ENCODE measurements at places on chromosomes 3 and 15.

DNA sequence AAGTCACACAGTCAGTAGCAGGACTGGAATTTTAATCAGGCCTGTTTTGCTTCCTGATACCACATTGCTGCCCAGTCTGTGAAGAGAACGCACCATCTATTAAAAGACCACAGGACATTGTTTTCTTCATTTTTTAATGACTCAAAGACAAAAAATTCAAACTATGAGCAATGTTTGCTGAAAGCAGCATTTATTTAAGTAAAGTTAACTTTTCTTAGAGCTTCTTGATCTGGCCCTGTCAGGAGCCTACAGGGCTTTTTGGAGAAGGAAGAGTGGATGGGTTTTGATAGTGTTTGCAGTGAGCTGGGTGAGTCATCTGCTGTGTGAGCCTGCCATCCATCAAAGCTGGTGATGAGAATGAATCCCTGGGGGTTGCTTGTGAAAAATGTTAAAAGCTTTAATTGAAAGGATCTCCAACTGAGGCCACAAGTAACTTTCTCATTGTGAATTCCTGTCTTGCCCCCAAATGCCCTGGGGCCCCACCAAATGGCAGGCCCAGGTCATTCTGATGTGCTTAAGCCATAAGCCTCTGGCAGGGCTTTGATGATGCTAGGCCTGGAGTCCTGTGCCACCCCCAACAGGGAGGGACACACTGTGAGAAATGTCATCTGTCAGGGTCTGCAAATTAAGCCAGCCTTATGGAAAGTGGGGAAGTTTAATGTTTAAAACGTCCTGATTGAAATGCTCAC is 136.2 kb upstream of the PFN2 start:
- DNase-seq = no peak

DNA sequence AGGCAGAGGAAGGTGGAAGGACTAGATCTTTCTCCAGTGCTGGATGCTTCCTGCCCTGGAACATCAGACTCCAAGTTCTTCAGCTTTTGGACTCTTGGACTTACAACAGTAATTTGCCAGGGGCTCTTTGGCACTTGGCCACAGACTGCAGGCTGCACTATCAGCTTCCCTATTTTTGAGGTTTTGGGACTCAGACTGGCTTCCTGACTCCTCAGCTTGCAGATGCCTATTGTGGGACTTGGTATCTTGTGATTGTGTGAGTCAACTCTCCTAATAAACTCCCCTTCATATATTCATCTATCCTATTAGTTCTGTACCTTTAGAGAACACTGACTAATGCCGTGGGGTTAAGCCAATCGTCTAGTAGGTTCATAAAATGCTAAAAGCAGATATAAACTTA is 8.8 kb upstream of the B3GNT5 start:
- DNase-seq = no peak

DNA sequence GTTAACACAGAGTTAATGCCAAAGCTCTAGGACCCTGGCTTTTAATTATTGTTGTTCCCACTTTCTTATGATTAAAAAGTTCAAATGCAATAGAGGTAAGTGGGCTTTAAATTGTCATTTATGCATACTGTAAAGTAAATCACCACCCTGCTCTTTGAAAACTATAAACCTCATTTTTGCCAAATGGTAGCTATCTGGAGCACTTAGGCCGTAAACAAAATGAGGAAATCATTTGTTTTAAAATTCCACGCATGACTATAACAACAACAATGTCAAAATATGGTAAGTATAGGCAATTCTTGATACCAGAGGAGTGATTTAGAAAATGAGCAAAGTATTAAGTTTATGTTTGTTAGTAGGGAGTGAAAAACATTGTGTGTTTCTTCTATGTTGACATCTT is 1.8 kb downstream of the UNC13C start:
- DNase-seq = no peak

GRCh38 chr3:9912294-9912935 is 4.5 kb upstream of the IL17RC start:
- DNase-seq = peak; percentile 45

- no peak for DNase-seq
Observed at GRCh38 chr3:31958701-31959152, 22.3 kb downstream of the OSBPL10 start.

GRCh38 chr15:75036212-75036616 is 12.8 kb downstream of the PPCDC start:
- DNase-seq = no peak

GRCh38 chr3:128420289-128420688 is 46.4 kb downstream of the DNAJB8 start:
- DNase-seq = no peak

DNA sequence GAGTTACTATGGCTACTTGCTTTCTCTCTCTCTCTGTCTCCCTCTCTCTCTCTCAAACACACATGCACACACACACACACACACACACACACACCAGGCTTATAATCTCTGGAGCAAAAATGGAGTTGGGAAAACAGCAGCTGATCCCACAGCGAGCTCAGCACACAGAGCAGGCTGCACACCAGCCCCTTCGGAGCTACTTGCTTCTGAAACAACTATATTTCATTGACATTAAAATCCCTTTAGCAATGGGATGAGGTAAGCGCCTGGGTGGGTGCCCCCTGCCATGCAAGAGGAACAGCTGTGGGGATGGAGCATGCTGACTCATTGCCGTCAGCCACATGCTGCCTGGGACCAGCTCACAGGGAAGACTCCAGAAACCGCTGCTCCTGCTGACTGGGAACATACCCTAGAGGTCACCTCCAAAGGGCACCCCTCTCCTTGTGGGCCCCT is 45.7 kb downstream of the B3GNT5 start:
- no peak for DNase-seq

- no peak for DNase-seq
Observed at GRCh38 chr3:156551261-156551660, 3.7 kb downstream of the SSR3 start.

DNA sequence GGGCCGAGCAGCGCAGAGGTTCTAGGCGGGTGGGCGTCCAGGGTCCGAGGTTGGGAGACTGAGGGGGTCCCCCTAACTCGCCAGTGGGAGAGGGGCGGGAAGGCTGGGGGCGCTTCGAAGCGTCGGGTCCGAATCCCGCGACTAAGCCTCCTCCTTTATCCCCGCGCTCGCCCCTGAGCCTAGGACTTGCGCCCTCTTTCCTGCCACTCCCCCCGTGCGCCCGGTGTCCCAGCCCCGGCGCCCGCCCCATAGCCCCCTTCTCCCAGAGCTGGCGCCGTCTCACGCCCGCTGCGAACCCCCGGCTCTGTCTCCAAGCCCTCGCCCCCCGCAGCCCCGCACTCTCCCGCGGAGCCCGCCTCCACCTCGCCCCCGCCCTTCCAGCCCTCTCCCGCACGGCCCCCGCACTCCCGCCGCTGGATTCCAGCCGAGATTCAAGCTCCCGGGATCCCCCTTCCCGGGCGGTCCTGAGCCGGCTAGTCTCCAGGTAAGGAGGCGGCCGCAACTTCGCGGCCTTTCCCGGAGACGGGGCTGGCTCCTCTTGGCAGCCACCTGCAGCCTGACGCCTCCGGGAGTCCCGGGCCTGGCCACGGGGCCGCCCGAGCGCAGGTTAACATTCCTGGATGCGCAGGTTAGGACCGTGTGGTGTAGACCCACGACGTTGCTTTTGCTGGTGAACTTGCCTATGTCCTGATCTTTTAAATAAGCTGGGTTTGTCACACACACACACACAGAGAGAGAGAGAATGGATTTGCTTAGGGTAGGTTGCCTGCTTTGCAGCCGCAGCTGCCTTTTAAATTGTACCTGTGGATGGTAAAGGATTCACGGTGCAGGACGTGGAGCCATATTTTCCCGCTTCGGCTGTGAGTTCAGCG is 563 bp downstream of the PXYLP1 start:
- DNase-seq = peak; percentile 19

DNA sequence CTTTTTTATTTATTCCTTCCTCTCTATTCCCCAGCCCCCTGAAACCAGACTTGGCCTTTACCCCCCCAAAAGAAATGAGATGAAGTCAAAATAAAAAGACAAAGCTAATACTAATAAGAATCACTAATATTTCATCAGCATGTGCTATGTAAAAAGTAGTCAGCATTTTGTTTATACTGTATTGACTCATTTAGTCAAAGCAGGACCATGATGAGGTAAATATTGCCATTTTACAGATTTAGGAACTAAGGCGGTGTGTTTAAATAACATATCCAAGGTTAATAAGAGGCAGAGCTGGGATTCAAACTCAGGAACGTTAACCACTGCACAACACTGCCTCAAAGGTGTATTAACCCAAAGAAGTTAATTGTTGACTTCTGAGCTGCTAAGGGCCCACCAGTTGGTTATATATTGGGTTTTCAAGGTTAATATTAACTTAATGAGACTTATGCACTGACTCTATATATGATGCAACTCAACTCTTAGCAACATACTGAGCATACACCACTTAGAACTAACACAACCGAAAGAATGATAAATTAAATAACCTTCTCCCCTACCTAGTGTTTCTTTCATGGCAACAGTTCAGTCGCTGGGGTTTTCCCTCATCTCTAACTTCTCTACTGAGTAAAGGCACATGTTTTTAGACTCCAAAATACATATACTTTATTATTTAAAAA is 34.7 kb downstream of the FOXP1 start:
- no peak for DNase-seq

DNA sequence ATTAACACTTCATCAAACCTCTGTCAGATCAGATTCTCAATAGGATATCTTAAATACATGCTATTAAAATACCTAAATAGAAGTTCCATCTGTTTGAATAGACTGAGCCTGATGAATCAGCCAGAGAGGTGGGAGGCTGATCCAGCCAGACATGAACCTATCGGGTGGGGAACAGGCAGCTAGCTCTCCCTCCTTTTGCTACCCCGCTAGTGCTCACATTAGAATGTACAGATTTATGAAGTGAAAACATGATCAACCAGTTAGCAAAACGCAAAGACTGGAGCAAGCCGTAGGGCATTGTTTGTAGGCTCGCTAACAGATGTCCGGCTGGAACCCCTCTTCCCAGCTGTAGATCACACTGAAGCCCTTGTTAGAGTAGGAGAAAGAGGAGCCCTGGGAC is 54.4 kb downstream of the GTF2E1 start:
- no peak for DNase-seq

- no peak for DNase-seq
Observed at GRCh38 chr3:100136921-100137320, 22.6 kb upstream of the FILIP1L start.

- no peak for DNase-seq
Observed at GRCh38 chr15:43144512-43144911, 11.1 kb downstream of the TMEM62 start.

DNA sequence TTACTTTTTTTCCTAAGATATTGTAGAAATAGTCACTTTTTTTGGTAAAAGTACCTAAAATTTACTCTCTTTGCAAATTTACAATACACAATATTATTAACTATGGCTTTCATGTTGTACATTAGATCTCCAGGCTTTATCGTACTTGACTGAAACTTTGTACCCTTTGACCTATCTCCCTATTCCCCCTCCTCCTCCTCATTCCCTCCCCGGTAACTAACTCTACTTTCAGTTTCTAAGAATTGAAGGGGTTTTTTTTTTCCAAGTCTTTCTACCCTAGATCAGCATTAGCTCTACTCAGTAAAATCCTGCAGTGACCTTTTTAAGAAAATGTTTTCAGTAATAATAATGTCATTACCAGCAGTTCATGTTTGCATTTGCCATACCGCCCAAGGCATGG is 10.1 kb downstream of the HACL1 start:
- DNase-seq = no peak

- DNase-seq = no peak
Observed at GRCh38 chr15:74589826-74590225, 25.8 kb upstream of the CLK3 start.

DNA sequence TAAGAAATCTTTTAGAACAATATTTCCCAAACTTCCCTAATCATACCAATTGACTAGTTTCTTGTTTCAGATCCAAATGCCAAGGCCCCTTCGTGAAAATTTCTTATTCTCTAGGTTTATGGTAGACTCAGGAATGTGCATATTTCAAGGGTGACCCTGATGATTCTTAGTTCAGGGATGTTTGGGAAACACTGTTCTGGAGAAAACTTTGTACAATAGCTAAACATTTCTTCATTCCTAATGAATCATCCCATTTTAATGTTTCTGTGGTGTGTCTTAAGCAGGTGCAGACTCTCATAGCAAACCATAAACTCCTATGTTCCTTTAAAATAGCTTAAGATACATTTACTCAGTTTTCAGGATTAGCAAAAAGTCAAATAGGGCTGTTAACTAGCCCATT is 314.5 kb downstream of the TIGIT start:
- no peak for DNase-seq

DNA sequence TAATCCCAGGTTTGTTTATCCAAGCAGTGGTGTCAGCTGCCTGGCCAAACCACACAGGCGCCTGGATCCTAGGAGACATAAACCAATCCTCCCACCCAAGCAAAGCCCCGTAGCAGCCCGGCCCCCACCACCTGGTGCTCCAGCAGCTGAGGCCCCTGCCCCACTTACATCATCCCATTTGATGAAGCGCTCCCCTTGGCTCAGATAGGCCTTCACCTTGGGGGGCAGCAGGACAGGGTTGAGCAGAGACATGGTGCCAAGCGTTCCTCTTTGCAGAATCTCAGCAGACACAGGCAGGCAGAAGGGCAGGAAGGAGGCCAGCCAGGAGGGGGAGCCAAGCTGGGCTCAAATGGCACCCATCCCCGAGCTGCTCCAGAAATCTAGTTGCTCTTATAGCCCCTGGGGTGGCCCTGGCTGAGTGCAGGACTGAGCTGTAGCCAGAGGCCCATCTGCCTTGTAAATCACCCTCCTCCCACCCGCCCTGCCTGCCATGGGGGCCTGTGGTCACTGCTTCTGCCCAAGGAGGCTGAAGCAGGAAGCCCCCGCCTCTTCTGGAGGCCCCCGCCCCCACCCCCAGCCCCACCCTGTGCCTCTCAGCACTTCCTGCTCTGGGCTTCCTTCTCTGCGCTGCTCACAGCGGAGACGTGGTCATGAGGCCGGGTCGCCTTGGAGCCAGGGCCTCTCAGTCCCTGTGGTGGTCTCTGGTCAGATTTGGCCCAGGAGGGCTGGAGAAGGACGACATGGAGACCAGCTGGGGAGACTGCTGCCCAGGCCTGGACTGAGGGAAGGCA is at the start of gene PLCB2:
Gene PLCB2, minus strand, starts transcription at position 515 of the 791 bp plus-strand sequence. Its CDS starts 263 bp downstream, at position 252.
- peak; percentile 65 for DNase-seq

GRCh38 chr3:52854013-52854412 is 19.2 kb upstream of the MUSTN1 start:
- no peak for DNase-seq
